Activated T-helper 1 cell treated with Interleukin-2 at 50 U/mL for 16 hours (primary cell): ENCODE measurements at places on chromosomes 16 and 17.

GRCh38 chr16:64211331-64211730 is 910.5 kb downstream of the CDH11 start:
- DNase-seq = no peak

GRCh38 chr16:82643936-82644630 is 17.3 kb downstream of the CDH13 start:
- no peak for DNase-seq

GRCh38 chr16:81036751-81037350 is 1.2 kb downstream of the ATMIN start:
- DNase-seq = no peak

DNA sequence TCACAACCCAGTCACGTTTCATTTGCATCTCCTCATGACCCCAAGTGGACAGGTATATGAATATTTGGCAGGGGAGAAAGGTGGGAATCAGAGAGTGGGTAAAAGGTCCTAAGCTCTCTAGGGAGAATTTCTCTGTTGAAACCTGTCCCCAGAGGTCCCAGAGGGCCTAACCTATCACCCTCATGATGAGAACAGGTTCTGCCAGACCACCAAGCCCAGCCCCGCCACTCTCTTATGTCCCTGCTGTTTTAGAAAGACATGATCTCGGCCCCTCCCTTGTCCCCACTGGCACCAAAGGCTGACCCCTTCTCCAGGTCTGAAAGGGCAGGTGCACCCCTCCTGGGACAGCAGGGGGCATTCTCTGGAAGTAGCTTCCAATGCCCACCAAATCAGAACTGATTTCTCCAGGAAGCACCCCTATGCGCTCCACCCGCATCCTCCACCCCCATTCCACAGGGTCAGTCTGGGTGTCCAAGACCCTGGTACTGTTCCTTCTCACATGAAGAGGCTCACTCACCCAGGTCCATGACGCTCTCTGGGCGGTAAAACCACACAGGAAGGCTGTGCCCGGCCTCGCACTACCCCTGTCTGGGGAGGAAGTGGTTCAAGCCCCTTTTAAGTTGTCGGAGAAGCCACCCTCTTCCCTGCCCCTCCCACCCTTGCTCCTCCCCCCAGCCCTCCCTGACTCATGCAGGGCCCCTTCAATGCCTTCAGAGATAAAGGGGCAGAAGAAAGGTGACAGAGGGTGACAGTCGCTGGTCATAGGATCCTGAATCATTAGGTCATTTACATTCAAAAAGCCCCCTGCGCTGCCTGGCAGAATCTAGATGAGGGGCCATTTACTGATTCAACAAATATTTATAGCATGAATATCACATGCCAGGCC is at the start of gene CCR7:
Gene CCR7 (minus strand): TSS at position 590 of the 886 bp plus-strand sequence. CDS start 63 bp downstream, at position 527.
- peak; percentile 81 for DNase-seq

- peak; percentile 76 for DNase-seq
These were observed 1.7 kb downstream of the HS3ST3B1 start for GRCh38 chr17:14302431-14303099.

GRCh38 chr17:73838815-73839214 is 194.6 kb upstream of the SDK2 start:
- DNase-seq = no peak

DNA sequence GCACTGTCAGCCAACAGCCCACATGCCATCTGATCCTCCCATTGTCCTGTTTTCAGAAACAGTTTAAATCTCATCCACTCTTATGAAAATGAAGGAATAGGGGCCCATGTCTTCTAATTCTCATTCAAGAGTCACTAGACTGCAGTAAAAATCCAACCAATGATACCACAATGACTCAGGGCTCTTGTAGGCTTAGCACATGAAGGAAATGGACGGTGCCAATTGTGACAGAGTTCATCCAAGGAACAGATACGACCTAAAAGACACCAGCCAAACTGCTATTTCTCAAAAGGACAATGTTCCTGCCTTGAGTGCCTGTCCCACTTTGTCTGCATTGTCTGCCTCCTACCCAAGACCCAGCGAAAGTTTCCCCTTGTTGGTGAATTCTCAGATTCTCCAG is 204.8 kb upstream of the COX10 start:
- DNase-seq = no peak

- no peak for DNase-seq
These were observed 8.6 kb upstream of the ATXN1L start for GRCh38 chr16:71837150-71837549.

GRCh38 chr16:55021595-55022475 is 91.2 kb downstream of the IRX5 start:
- DNase-seq = no peak

- DNase-seq = no peak
These were observed 775 bp upstream of the TERB1 start for GRCh38 chr16:66802159-66802558.

DNA sequence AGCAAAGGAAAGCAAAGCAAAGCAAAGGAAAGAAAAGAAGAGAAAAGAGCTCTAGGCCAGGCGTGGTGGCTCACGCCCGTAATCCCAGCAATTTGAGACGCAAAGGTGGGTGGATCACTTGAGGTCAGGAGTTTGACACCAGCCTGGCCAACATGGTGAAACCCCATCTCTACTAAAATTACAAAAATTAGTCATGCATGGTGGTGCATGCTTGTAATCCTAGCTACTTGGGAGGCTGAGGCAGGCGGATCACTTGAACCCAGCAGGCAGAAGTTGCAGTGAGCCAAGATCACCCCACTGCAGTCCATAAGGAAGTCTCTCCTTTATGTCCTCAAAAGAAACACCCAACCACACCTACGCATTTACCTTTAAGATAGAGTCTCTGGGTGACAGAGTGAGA is 70.1 kb downstream of the ADAMTS18 start:
- no peak for DNase-seq

- DNase-seq = no peak
These were observed 8.3 kb upstream of the CDRT15 start for GRCh38 chr17:14245002-14245401.

DNA sequence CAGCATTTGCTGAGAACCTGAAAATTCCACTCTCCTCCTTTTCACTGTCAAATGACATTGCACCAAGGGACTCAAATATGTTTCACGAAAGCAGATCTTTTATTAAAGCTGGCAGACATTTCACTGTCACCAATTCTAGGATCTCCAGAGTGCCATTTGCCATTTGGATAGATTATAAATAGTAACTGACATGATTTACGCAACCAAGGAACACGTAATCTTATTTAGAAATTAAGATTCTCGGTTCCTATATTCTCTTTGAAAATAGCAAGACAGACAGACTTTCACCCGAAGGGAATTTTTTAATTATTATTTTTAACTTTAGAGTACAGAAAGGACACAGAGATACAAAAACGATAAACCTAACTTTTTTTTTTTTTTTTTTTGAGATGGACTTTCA is 49.6 kb downstream of the ANKFY1 start:
- no peak for DNase-seq

DNA sequence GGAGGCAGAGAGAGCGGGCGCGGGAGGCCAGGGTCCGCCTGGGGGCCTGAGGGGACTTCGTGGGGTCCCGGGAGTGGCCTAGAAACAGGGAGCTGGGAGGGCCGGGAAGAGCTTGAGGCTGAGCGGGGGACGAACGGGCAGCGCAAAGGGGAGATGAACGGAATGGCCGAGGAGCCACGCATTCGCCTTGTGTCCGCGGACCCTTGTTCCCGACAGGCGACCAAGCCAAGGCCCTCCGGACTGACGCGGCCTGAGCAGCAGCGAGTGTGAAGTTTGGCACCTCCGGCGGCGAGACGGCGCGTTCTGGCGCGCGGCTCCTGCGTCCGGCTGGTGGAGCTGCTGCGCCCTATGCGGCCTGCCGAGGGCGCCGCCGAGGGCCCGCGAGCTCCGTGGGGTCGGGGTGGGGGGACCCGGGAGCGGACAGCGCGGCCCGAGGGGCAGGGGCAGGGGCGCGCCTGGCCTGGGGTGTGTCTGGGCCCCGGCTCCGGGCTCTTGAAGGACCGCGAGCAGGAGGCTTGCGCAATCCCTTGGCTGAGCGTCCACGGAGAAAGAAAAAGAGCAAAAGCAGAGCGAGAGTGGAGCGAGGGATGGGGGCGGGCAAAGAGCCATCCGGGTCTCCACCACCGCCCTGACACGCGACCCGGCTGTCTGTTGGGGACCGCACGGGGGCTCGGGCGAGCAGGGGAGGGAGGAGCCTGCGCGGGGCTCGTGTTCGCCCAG is 1.2 kb upstream of the CBX4 start:
- no peak for DNase-seq

GRCh38 chr16:9820476-9821246 is 361.6 kb downstream of the GRIN2A start:
- no peak for DNase-seq

DNA sequence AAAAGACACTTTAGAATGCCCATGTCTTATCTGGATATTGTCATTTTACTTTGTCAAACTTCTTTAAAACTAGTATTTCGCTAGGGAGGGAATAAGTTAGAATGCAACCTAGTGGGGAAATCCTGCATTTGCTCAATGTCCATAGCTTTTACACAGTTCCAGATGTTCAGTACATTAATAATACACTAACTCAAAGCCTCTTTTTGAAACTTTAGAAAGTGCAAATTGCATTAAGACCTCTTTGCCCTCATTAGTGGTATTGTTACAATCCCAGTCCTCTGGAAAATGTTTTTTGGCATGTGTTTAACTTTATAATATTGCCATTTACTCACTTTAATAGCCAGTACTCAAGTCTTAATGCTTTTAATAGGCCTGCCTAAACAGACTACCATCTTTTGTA is 106.8 kb downstream of the BRIP1 start:
- DNase-seq = no peak

- no peak for DNase-seq
These were observed 83.6 kb upstream of the CREBBP start for GRCh38 chr16:3963886-3964685.

GRCh38 chr17:68429881-68430280 is 27.4 kb downstream of the WIPI1 start:
- DNase-seq = no peak

GRCh38 chr16:67238806-67239470 is 8.3 kb downstream of the FHOD1 start:
- no peak for DNase-seq

DNA sequence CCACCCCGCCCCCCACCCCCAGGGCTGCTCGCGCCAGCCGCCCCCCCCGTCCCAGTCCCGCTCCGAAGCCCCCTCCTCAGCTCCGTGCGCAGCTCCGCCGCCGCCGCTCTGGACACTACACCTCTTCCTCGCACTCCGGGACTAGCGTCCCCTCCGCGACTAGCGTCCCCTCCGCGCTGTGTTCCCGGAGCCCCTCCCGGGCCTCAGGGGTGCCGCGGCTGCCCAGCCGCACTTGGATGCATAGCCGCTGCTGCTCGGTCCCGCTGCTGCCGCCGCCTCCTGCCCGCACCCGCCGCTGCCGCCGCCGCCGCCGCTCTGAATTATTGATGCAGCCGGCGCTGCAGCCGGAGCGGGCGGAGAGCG is at the start of gene CBLN1:
Gene CBLN1 (minus strand): TSS at position 359 of the 363 bp plus-strand sequence. CDS start 373 bp downstream, outside the sequence.
- no peak for DNase-seq

DNA sequence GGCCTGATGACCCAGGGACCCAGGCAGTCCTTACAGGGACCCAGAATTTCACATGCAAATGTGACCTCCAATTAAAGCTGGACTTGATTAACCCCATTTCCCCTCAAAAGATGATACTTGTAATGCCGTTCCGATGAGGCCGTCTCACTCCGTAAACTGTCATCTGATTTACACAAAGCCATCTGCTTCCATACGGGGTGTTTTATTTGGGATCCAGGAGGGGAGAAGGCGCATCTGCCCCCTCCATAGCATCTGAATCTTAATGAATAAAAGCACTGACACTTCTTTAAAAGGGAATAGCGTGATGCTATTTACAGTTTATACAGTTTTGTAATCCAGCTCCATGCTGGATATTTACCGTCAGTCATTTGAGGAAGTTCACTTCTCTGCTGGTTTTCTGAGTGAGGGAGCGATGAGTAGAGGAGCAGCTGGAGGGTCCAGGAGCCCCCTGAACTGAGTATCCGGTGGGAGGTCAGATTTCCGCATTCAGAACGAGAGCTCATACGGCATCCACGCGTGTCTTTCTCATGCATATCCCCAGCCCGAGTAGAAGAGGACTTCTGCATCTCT is 452.7 kb downstream of the WWOX start:
- no peak for DNase-seq

GRCh38 chr16:88939245-88939971 is 37.6 kb downstream of the CBFA2T3 start:
- DNase-seq = no peak

- no peak for DNase-seq
These were observed 100.2 kb downstream of the WSCD1 start for GRCh38 chr17:6170349-6170748.

DNA sequence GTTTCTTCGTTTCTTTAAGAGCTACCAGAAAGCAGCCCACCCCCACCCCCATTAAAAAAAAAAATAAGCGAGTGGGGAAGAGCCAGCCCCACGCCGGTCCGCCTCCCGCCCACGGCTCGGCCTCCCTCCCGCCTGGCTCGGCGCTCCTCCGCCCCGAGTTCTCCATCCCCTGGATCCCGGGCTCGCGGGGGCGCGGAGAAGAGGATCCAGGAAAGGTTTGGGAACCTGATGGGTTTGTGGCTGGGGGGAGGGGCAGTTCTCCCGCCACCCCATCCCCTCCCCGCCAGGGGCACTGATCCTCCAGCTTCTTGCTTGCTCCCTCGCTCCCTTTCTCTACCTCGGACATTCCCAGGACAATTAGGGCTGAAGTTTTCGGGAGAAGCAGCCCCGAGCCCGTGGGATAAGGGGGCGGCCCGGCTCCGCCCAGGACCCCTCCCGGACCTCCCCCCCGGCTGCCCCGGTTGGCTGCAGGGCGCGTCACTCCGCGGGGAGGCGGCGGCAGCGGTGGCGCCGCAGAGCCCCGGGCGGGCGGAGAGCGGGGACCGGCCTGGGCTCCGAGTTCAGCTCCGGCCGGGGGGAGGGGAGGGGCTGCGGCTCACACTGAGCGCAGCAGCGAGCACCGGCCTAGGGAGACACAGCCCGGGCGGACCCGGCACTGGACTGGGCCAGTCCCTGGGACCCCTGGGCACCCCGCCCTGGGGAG is 1.0 kb upstream of the SALL1 start:
- DNase-seq = no peak

DNA sequence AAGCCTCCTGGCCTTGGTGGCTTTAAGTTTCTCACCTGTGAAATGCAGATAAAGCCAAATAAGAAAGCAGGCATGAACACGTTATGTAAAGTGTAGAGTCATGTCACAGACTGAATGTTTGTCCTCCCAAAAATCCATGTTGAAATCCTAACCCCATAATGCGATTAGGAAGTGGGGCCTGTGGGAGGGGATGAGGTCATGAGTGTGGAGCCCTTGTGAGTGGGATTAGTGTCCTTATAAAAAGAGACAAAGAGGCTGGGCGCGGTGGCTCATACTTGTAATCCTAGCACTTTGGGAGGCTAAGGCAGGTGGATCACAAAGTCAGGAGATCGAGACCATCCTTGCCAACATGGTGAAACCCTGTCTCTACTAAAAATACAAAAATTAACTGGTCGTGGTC is 19.5 kb upstream of the C16orf78 start:
- no peak for DNase-seq
